Nucleus accumbens (tissue), 56 donors: ENCODE measurements at places on chromosomes 12 and 14.

GRCh38 chr14:72779679-72780078 lies 114.2 kb downstream of the DPF3 start:
- DNase-seq = no peak

GRCh38 chr12:26701604-26702215 lies 131.3 kb downstream of the ITPR2 start:
- no peak for DNase-seq

- DNase-seq = no peak
Measured at GRCh38 chr12:102438827-102439210, 41.5 kb downstream of the IGF1 start.

GRCh38 chr12:104535369-104535768 lies 78.6 kb downstream of the CHST11 start:
- no peak for DNase-seq

DNA sequence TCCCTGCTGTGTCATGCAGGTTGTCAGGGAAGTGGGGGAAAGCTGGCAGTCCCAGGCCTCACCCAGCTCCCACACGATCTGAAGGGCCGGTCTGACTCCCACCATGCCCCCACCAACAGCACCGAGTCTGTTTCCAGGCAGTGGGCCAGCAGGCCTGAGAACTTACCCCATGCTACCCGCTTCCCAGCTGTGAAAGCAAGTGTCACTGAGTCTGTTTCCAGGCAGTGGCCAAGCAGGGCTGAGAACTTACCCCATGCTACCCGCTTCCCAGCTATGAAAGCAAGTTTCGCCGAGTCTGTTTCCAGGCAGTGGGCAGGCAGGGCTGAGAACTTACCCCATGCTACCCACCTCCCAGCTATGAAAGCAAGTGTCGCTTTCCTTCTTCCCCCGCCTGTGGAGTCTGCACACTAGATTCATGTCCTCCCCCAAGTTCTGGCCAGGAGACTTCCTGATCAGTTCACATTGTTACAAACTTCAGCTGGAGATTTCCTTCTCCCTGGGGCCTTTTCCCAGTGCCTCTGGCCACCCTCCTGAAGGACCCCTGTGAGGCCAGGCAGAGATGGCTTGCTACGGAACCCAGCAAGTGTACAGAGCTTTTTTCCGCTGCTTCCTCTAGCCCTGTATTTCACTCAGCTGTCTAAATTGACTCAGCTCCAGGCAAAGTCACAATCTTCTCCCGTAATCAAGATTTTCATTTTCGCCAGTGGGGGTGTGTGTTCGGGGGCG lies 435.4 kb downstream of the TMTC2 start:
- DNase-seq = no peak

DNA sequence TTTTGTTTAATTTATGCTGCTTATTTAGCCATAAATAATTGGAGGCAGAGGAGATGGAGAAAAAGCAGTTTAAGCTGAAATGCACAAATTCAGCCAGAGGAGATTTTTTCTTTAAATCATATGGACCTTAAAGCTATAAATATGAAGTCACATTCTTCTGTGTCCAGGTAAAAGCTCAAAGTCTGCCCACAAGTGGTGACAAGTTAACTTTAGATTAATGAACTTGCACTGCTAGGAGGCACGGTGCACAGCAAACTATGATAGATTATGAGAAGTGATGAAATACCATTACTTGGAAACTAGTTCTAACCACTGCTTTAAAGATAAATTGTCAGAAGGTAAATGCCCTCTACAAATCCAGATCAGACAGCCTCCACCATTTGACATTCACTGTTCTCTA lies 69.0 kb downstream of the IFT81 start:
- DNase-seq = no peak

GRCh38 chr14:37142835-37143401 lies 29.5 kb downstream of the SLC25A21 start:
- DNase-seq = no peak

- DNase-seq = no peak
Measured at GRCh38 chr12:125919856-125920470, 854.7 kb downstream of the AACS start.

- DNase-seq = no peak
Measured at GRCh38 chr14:26323869-26324268, 274.0 kb downstream of the NOVA1 start.

- DNase-seq = no peak
Measured at GRCh38 chr12:101077791-101078528, 132.1 kb downstream of the SLC5A8 start.

GRCh38 chr14:97251491-97252155 lies 454.4 kb downstream of the VRK1 start:
- DNase-seq = no peak

- no peak for DNase-seq
Measured at GRCh38 chr14:34361504-34362011, 100.5 kb downstream of the SPTSSA start.

GRCh38 chr12:57106021-57106708 lies 5.0 kb downstream of the STAT6 start:
- no peak for DNase-seq

DNA sequence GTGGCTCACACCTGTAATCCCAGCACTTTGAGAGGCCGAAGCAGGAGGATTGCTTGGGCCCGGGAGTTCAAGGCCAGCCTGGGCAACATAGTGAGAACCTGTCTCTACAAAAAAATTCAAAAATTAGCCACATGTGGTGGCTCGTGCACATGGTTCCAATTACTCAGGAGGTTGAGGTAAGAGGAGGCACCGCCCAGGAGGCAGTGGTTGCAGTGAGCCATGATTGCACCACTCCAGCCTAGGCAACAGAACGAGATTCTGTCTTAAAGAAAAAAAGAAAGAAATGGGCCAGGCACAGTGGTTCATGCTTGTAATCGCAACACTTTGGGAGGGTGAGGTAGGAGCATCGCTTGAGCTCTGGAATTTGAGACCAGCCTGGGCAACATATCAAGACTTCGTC lies 33.5 kb downstream of the MAP1LC3B2 start:
- DNase-seq = no peak

DNA sequence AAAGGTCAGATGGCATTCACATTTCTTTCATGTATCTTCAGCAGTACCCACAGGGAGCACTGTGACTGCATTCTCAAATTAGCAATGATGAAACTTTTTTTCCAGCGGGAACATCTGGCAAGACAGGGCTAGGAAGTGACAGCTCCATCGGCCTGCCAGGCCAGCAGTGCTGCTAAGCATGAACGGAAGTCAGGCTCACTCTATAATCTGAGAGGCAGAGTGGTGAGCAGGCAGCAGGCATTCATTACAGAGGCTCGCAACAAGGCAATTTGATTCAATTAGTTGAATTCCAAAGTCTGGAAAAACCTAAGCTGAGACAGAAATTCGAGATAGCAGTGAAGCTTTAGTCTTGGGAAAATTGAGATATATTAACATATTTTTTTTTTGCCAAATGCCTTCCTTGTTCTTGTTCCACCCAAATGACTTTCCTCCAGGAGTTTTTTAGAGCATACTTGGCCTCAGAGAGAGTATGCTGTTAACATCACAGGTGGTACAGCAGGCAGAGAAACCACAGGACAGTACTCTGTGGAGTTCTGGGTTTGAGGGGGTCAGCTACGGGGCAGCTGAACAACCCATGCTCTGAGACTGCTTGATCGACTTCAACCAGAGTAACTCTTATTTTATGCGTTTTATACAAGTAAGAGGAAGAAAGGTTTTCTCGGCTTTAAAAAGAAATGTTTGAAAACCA lies 414.9 kb downstream of the APAF1 start:
- no peak for DNase-seq

DNA sequence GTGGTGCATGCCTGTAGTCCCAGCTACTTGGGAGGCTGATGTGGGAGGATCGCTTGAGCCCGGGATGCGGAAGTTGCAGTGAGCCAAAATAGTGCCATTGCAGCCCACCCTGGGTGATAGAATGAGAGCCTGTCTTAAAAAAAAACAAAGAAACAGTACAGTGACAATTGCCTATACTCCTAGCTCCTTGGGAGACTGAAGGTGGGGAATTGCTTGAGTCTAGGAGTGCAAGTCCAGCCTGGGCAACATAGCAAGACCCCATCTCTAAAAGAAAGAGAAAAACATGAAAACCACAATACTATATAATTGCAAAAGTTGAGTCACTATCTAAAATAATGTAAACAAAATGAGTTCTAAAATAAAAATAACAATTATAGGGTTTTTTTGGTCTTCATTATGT lies 20.0 kb downstream of the KLC1 start:
- DNase-seq = no peak

- DNase-seq = no peak
Measured at GRCh38 chr14:93012506-93012905, 89.6 kb downstream of the CHGA start.

- DNase-seq = no peak
Measured at GRCh38 chr14:71628433-71628832, 303.8 kb upstream of the RGS6 start.

DNA sequence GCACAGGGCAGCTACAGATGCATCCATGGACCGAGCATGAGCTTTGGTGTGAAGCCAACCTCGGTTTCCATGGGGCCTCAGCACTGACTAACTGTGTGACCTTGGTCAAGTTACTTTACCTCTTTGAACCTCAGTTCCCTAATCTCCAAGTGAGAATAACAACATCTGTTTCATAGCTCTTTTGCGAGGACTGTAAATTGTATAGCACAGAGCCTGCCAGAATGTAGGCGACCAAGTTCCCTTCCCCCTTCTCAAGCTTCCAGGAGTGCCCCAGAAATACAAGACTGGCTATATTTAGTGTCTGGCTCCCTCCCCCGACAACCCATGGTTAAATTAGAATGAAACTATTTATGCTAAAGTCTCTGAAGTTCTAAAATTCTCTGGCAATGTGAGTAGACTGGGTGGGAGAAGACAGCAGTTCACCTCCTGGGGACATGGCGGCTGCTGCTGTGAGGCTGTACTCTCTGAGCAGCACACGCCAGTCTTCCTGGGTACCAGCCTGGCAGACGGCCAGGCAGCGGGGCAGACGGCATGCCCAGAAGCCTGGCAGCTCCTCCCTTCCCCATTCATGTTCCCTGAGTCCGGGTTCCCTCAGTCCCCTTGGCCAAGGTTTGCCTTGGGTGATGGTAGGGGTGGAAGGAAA lies 22.0 kb upstream of the TMED10 start:
- DNase-seq = peak; percentile 15

- no peak for DNase-seq
Measured at GRCh38 chr12:9732921-9733461, at the start of gene CLECL1. CLECL1 (minus strand) TSS chr12:9733097.

DNA sequence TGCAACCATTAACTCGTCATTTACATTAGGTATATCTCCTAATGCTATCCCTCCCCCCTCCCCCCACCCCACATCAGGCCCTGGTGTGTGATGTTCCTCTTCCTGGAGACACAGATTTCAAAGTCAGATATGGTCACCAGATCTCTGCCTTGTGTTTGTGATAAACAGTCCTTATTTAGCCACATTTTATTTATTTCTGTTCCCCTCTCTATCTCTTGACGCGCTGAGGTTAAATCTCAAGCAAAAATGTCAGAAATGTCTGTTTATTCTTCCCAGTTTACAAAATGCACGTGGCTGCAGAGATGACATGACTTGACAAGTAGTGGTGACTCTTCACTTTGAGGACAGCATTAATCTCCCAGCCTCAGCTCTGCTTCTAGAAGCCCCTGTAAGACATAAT lies 11.5 kb upstream of the RASSF3 start:
- DNase-seq = no peak

DNA sequence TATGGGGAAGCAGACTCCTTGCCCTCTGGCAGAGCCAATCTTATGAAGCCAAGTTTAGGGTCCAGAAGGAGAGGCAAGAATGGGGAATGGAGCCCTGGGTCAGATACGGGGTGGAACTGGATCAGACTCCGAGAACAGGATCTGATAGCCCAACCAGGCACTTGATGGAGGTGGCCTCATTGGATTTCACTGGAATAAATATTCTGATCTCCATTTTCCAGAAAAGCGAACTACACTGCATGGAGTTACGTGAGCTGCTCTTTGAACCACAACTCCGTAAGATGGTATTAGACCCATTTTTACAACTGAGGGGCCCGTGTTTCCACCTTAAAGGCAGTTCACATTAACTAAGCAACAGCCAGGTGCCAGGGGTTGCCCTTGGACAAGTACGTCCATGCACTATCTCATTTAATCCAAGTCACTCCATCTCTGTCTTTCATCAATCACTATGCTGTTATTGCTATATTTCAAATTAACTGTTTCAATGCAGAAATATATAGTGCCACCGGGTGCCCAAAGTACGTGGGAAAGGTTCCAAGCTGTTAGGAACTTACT lies 155.2 kb downstream of the BCL11B start:
- DNase-seq = no peak

DNA sequence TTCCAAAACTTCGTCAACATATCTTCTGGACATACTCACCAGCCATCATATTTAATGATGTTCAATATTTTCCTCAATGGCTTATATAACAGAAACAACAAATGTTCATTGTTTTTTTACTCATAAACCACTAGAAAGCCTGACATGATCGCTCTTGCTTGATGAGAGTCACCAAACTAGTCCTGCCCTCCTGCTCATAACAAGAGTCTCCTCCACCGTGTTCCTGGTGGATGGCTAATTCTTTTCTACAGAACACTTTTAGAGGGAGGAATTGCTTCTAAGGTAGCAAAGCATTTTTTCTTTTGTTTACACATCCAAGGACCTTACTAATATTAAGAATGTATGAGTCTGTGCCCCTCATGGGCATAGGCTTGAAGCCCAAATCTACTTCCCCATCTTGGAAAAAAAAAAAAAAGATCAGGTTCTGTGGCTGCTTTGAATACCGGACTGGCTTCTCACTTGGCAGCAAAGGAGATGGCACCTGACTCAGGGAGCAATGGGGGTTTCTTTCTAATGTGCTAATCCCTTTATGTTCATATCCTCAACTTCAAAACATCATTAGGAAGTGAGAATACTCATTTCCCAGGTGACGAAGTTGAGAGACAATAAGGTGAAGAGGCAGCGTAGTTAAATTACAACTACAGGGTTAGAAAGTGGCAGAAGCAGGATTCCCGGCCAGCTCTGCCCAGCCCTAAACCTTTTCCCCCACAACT lies 188.8 kb downstream of the EPS8 start:
- DNase-seq = no peak

DNA sequence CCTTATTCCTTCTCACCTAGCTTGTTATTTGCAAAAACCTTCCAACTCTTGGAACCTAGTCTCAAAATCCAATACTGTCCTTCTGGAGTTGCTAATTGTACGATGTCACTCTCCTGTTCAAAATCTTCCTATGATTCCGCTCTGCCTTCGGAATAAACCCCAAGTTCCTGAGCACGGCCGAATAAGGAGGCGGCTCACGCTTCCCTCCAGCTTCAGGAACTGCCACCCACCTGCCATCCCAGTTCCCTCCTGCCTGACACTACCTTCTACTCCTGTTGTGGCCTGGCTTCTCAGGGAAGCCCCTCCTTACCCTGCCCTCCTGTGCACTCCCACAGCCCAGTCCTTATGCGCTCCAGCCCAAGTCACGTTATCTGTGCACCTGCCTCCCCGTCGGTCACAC lies 73.2 kb downstream of the SETD3 start:
- no peak for DNase-seq

GRCh38 chr12:66210840-66211239 lies 21.8 kb downstream of the IRAK3 start:
- no peak for DNase-seq

- no peak for DNase-seq
Measured at GRCh38 chr14:67630938-67631337, 11.2 kb downstream of the ARG2 start.

- DNase-seq = no peak
Measured at GRCh38 chr14:81269100-81269978, 48.6 kb upstream of the GTF2A1 start.

GRCh38 chr12:43214166-43214565 lies 337.8 kb downstream of the ADAMTS20 start:
- DNase-seq = no peak
